ENCODE measurements at places on chromosomes 5 and 9.

DNA sequence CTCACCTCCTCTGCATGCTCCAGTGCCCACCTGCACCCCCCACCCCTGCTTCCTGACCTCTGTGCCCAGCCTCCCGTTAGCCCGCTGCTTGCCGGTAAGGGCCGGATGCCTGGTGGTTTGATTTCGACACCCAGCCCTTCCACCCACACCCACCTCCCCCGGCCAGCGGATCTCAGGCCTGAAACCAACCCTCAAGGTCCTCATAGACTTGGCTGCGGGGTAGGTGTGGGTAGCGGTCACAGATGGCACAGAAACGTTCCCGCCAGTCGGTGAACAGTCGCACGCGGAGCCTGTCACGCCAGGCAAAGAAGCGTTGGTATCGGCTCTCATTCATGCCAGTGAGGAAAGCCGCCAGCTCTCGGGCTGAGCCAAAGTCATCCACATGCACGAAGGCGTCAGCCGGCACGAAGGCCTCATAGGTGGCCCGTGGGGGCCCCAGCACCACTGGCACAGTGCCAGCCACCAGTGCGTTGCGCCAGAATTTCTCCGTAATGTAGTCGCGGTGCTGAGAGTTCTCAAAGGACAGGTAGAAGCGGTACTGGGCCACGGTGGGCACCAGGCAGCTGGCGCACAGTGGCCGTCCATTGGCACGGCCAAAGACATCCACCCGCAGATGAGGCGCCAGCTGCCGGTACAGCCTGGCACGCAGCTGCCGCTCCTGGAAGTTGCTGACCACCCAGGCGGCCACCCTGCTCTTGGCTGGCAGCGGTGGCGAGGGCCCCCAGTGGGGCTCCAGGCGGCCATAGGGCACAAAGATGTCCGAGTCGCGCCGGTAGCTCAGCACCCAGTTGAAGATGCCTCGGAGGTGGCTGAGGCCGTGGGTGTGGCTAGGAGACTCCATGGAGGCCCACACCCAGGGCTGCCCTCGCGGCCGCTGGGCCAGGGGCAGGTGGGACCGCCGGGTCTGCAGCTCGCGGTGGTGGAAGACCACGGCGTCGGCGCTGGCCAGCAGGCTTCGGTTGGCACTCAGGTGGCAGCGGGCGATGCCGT is 1.1 kb downstream of the FUT7 start:
- peak; percentile 74 for DNase-seq
- peak overlapping the region; percentile 29 for H3K27ac ChIP-seq
- peaks cover 3% of the 10 kb centered on the region for H3K27me3 ChIP-seq
- peak overlapping the region; percentile 49 for H3K4me3 ChIP-seq
- no peaks in the 10 kb centered on the region for H3K36me3 ChIP-seq
- H3K4me1 ChIP-seq = peaks cover 47% of the 10 kb centered on the region

DNA sequence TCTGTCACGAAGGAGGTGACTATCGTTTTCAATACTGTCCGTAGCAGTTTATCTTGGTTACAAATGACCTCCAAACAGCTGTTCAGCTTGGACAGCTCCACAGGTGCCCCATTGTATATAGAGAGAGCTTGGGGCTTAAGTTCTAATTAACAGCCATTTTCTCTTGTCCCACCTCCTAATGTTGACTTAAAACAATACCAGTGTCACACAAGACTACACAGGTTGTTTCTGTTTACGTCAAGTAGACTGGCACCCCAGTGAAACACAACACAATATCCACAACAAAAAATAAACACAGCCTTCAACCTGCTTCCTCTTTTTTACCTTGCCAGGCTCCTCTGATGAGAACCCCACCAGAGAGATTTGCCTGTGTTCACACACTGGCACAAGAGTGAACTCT is 39.8 kb upstream of the TLE1 start:
- DNase-seq = no peak
- H3K4me3 ChIP-seq = no peak overlapping the region
- no peaks in the 10 kb centered on the region for H3K36me3 ChIP-seq
- no peaks in the 10 kb centered on the region for H3K4me1 ChIP-seq
- no peaks in the 10 kb centered on the region for H3K27me3 ChIP-seq

DNA sequence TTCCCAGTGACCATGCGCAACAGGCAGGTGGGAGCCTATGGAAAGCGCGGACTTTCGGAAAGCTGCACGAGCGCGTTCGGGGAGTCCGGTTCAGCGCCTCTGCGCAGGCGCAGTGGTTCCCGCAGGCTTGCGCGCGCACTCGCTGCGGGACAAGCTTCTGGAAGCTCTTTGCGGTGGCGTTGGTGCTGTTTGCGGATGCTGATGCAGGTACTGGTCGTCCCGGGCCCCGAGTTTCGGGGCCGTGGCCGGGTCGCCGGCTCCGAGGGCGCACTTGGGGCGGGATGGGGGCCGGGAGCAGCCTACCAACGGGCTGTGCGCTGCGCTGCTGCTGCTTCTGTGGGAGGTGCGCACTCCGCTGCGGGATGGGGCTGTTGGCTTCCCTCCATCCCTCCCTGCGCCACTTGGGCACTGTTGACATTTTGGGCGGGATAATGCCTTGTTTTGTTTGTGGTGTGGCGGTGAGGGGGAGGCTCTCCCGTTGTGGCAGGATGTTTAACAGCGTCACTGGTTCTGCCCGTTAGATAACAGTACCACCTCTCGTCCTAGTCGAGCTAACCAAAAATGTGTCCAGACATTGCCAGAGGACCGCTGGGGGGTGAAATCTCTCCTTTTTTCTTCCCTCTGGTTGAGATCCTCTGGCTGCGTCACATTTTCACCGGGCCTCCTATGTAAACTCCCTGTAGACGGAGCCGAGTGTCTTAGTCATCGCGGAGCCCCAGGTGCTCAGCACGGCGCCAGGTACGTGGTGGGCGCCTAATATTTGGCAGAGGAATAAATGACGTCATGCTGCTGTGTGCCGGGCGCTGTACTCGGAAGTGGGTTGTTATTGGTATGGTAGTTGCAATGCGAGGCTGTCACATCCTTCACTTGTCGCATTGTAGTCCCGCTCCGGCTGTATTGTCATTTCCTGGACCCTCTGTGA is at the start of gene ZNF483:
Gene ZNF483 (plus strand): TSS at position 124 of the 922 bp plus-strand sequence. CDS start 2,217 bp downstream, outside the sequence.
- peak within 1 kb of the TSS; percentile 81 for H3K27ac ChIP-seq
- H3K36me3 ChIP-seq = peaks cover 3% of the 10 kb centered on the region
- peak within 1 kb of the TSS; percentile 88 for H3K4me3 ChIP-seq

- peak overlapping the region; percentile 34 for H3K27ac ChIP-seq
- H3K4me1 ChIP-seq = peaks cover 10% of the 10 kb centered on the region
- H3K36me3 ChIP-seq = no peaks in the 10 kb centered on the region
- peaks cover 3% of the 10 kb centered on the region for H3K27me3 ChIP-seq
- H3K4me3 ChIP-seq = no peak overlapping the region
These were observed 14.1 kb upstream of the SFXN1 start for GRCh38 chr5:175464074-175464941.

DNA sequence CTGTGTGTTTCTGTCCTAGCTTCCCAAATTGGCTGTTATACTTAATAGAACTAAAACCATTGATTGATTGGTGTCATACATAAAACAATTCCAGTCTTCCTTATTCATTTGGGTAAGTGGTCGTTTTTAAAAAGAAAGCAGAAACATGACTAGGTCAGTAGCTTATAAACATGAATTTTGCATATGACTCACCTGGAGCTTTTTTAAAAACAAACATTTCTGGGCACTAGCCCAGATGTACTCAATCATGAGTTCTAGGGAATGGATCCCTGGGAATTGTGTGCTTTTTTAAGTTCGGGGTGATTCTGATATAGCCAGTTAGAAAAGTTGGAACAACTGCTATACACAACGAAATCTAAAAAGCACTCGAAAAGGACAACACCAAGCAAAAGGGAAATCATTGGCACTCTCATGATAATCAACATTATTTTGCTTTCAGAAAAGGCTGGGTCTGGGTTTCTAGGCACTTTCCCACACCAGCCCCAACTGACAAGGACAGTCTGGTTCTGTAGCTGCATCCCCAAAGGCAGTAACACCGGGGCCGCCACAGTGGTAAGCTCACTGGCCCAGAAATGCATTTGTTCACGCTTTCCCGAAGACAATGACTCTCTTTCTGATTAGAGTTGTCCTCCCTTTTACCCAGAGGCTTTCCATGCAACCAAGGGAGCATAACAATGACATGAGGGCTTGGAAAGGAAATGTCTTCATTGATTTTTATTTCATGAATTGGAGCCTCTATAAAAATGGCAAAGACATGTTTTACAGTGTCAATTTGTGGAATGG is 664.9 kb upstream of the WWC1 start:
- no peak overlapping the region for H3K27ac ChIP-seq
- no peak overlapping the region for H3K4me3 ChIP-seq
- no peak for DNase-seq
- no peaks in the 10 kb centered on the region for H3K4me1 ChIP-seq
- H3K36me3 ChIP-seq = no peaks in the 10 kb centered on the region

DNA sequence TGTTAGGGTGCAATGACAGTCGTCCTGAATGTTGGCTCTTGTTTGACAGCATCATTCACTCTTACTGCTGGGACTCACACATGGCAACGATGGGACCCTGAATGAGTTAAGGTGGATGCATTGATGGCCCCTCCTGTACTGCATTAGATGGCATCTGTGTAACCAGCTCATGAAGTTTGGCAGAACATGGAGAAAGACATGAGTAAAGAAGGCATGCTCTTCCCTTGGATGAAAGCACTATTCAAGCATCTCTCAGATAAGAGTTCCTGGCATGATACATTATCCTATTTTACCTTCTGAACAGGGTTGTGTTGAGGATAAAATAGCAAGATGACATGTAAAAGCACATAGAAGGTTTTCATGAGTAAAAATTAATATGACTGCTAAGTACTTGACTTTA is 142.2 kb upstream of the GAS1 start:
- no peak for DNase-seq
- H3K4me3 ChIP-seq = no peak overlapping the region
- no peak overlapping the region for H3K27ac ChIP-seq
- no peaks in the 10 kb centered on the region for H3K4me1 ChIP-seq
- H3K27me3 ChIP-seq = no peaks in the 10 kb centered on the region

- DNase-seq = no peak
- no peak overlapping the region for H3K27ac ChIP-seq
- H3K27me3 ChIP-seq = peaks cover 2% of the 10 kb centered on the region
- H3K4me1 ChIP-seq = no peaks in the 10 kb centered on the region
- H3K4me3 ChIP-seq = no peak overlapping the region
- no peaks in the 10 kb centered on the region for H3K36me3 ChIP-seq
These were observed 115.1 kb upstream of the SHB start for GRCh38 chr9:38183994-38184568.

GRCh38 chr5:96079075-96079474 is 117.4 kb upstream of the ELL2 start:
- peak overlapping the region; percentile 87 for H3K27ac ChIP-seq
- no peak for DNase-seq
- no peaks in the 10 kb centered on the region for H3K36me3 ChIP-seq
- H3K4me1 ChIP-seq = peaks cover 45% of the 10 kb centered on the region
- H3K27me3 ChIP-seq = no peaks in the 10 kb centered on the region

GRCh38 chr9:89036383-89036782 is 45.1 kb downstream of the S1PR3 start:
- H3K27me3 ChIP-seq = peaks cover 11% of the 10 kb centered on the region
- no peak for DNase-seq
- no peaks in the 10 kb centered on the region for H3K36me3 ChIP-seq
- no peak overlapping the region for H3K4me3 ChIP-seq

DNA sequence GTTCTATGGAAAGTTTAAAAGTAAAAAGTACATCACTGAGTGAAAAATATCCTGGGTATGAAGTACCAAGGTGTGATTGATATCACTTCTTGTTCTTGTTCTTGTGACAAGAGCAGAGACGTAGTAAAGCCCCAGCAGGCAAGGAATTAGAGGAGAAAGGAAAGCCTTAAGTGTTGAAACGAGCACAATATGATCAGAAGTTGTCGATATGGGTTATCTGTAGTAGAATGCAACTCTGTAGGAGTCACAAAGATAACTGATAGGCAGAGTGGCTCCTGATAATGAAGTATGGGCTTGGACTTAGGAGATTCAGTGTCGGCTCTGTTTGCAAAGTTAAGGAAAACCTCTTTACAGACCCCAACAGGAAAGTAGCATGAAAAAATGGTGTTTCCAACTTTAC is 1179.1 kb downstream of the DTWD2 start:
- DNase-seq = no peak
- no peaks in the 10 kb centered on the region for H3K36me3 ChIP-seq
- H3K4me3 ChIP-seq = no peak overlapping the region
- no peak overlapping the region for H3K27ac ChIP-seq
- no peaks in the 10 kb centered on the region for H3K4me1 ChIP-seq

DNA sequence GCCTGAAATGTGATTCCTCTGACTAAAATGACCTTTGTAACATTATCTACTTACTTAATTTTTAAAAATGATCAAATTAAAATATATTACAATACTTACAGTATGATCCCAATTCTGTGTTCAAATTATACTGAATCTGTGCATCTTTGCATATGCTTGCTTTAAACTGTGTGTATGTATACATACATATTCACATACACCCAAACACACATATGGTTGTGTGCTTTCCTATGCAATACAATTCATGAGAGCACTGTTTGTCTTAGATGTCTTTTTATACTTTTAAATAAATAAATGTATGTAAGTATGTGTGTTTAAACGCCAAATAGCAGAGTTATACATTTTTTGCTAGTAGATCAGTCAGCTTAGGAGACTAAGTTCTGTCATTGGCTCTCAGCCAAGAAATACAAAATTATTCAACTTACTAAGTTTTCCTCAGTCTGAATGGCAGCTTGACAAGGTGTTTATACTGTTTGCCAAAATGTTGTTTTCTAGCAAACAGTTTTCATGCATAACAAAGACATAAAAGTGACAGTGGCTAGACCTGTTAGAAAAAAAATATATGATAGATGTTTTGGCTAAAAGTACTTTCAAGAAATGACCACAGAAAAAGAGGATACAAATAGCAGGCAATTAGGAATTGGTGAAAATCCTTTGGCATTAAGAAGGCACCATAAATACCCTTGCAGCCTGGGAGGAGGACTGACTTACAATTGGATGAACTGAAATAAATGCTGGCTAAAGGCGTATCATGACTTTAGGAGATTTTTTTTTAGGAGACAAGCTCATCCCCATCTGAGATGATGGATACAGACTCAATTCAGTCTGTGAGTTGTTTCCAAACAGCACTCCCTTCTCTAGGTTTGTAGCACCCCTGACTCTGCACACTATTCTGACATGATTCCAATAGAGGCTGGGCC is 7.9 kb downstream of the TICAM2 start:
- no peak for DNase-seq
- H3K36me3 ChIP-seq = no peaks in the 10 kb centered on the region
- peaks cover 1% of the 10 kb centered on the region for H3K4me1 ChIP-seq
- H3K4me3 ChIP-seq = no peak overlapping the region

DNA sequence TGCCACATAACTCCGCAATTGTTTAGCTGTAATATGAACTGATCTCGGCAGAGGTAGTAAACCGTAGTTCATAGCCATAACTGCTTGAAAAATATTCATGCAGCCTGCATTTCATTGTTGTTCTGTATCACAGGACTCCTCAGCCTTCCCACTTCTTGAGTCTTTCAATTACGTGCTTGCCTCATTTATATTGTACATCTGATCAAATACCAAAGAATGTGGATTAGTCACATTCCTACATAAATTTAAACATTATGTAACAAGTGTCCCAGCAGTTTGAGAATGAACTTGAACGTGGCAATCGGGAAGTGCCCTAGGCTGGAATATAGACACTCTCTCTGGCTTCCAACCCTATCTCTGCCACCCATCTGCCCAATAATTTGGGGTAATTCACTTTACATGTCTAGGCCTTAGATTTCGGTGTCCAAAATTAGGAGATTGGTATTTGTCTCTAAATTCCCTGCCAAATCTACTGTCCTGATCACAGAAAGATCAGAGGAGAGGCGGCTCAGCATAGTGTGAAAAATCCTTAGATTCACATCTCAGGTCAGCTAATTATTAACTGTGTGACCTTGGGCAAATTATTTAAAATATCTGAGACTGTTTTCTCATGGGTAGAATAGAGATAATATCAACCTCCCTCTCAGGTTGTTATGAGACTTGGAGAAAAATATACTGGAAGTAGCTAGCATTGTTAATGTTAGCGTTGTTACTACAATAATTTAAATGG is 215.1 kb upstream of the RFX3 start:
- no peak overlapping the region for H3K4me3 ChIP-seq
- no peak overlapping the region for H3K27ac ChIP-seq
- H3K36me3 ChIP-seq = no peaks in the 10 kb centered on the region
- peaks cover 2% of the 10 kb centered on the region for H3K4me1 ChIP-seq
